ENCODE measurements at places on chromosomes 7 and 10.

GRCh38 chr7:159094023-159094740 lies 50.5 kb downstream of the VIPR2 start:
- peak; percentile 3 for DNase-seq

GRCh38 chr10:70805619-70806215 lies 10.0 kb upstream of the SGPL1 start:
- no peak for DNase-seq

- no peak for DNase-seq
These were observed 24.3 kb downstream of the PDZD8 start for GRCh38 chr10:117350909-117351308.

DNA sequence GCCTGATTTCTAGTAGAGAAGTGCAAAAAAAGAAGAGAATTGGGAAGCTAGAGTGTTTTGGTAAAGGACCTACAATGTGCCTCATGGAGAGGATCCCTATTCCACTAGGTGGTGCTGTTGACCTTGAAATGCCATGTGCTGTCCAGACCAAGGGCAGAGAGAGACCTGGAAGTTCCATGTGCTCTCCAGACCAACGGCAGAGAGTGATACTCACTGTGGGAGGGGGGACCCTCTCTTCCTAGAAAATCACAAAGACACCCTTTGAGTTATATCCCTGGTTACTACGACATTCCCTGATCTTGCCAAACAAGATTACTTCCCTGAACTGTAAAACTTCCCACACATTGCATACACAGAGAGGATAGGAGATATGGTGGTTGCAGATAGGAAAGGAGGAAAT lies 212.7 kb upstream of the ZNF804B start:
- no peak for DNase-seq

- DNase-seq, result no peak
These were observed 84.4 kb downstream of the TNS3 start for GRCh38 chr7:47497367-47498096.

Data from transverse colon (tissue), 4 donors.